WTC11 (cell line): ENCODE measurements at places on chromosomes 6 and 20. TPM values are rescaled to one million over a fixed set of nuclear protein-coding genes. Genes with fewer than 3 reads are reported as not detected.

Gene CD24
- 937 to 1,030 TPM (median 998 TPM) in 3 replicates for total RNA-seq

Gene FOXP4
- total RNA-seq: 19.5 to 36.6 TPM (median 19.8 TPM) in 3 replicates

Gene STX11
- 0.17 to 0.30 TPM (median 0.27 TPM) in 3 replicates for total RNA-seq

Gene PACSIN1
- total RNA-seq: 10.6 to 12.6 TPM (median 10.7 TPM) in 3 replicates

Gene SNAP25
- 0.41 to 0.72 TPM (median 0.57 TPM) in 3 replicates for total RNA-seq

Gene RHAG
- total RNA-seq: 0.30 to 0.60 TPM (median 0.31 TPM) in 3 replicates

Gene LPA
- total RNA-seq: 0.60 to 0.66 TPM (median 0.61 TPM) in 3 replicates

Gene HLA-DMA
- total RNA-seq: 6.0 to 9.3 TPM (median 6.6 TPM) in 3 replicates

Gene ACTL10
- 1.3 to 1.9 TPM (median 1.5 TPM) in 3 replicates for total RNA-seq

Gene NRSN1
- not detected in 3 replicates for total RNA-seq

Gene TCP11
- total RNA-seq: not detected in 3 replicates

Gene OTOR
- total RNA-seq: not detected in 3 replicates

Gene OR2B6
- not detected in 3 replicates for total RNA-seq
